Activated naive CD4-positive, alpha-beta T cell treated with anti-CD3 and anti-CD28 coated beads for 36 hours (primary cell): ENCODE measurements at places on chromosomes 5 and 9. TPM values are rescaled to one million over a fixed set of nuclear protein-coding genes. Genes with fewer than 3 reads are reported as not detected.
A peak's percentile ranks its signal among the peaks of the same experiment; 100 is the strongest.

TLX3 gene
- not detected for total RNA-seq

GRCh38 chr5:115850744-115851416 lies 9.1 kb downstream of the AP3S1 start:
- peaks cover 19% of the 10 kb centered on the region for H3K4me1 ChIP-seq
- no peaks in the 10 kb centered on the region for H3K27me3 ChIP-seq
- peaks cover 10% of the 10 kb centered on the region for H3K36me3 ChIP-seq
- H3K27ac ChIP-seq: no peak overlapping the region
- DNase-seq: no peak
- H3K4me3 ChIP-seq: no peak overlapping the region

- no peak overlapping the region for H3K4me3 ChIP-seq
- no peaks in the 10 kb centered on the region for H3K4me1 ChIP-seq
- no peak overlapping the region for H3K27ac ChIP-seq
- no peaks in the 10 kb centered on the region for H3K36me3 ChIP-seq
- DNase-seq: no peak
- H3K27me3 ChIP-seq: peaks cover 3% of the 10 kb centered on the region
Measured at GRCh38 chr9:87803623-87804345, 77.9 kb downstream of the CTSL start.

GRCh38 chr9:131892162-131892707 lies 152.4 kb upstream of the RAPGEF1 start:
- H3K4me1 ChIP-seq: no peaks in the 10 kb centered on the region
- DNase-seq: no peak
- no peak overlapping the region for H3K4me3 ChIP-seq
- peaks cover 8% of the 10 kb centered on the region for H3K36me3 ChIP-seq
- no peaks in the 10 kb centered on the region for H3K27me3 ChIP-seq
- H3K27ac ChIP-seq: no peak overlapping the region

DNA sequence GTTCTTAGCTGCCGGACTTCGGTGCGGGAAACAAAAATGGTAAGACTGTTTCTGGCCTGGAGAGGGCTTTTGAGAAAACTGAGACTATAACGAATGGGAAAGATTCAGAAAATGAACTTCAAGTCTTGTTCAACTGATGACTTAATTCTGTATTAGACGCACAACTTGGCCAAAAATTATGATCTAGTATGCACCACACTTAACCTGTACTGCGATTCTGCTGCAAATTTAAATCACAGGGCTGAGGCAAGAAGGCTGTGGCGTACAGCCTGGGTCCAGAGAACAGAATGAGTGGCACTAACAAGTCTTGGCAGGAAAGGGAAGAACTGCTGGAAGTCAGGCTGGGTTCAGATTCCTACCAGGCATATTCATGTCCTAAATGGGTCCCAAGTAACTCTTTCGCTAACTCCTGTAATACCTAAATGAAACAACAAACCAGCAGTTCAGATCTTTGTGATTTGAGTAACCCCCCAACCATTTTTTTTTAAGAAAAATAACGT lies 781 bp upstream of the COL23A1 start:
- no peak overlapping the region for H3K27ac ChIP-seq
- H3K4me1 ChIP-seq: peaks cover 7% of the 10 kb centered on the region
- H3K4me3 ChIP-seq: peak overlapping the region; percentile 57

CCDC183 gene
- 0.47 TPM for total RNA-seq

- DNase-seq: no peak
- H3K4me3 ChIP-seq: no peak overlapping the region
- no peaks in the 10 kb centered on the region for H3K36me3 ChIP-seq
- no peaks in the 10 kb centered on the region for H3K4me1 ChIP-seq
- no peak overlapping the region for H3K27ac ChIP-seq
- H3K27me3 ChIP-seq: no peaks in the 10 kb centered on the region
Measured at GRCh38 chr5:125198270-125198974, 452.0 kb upstream of the ZNF608 start.
